DND-41 (cell line): ENCODE measurements at places on chromosomes 5 and 9.

DNA sequence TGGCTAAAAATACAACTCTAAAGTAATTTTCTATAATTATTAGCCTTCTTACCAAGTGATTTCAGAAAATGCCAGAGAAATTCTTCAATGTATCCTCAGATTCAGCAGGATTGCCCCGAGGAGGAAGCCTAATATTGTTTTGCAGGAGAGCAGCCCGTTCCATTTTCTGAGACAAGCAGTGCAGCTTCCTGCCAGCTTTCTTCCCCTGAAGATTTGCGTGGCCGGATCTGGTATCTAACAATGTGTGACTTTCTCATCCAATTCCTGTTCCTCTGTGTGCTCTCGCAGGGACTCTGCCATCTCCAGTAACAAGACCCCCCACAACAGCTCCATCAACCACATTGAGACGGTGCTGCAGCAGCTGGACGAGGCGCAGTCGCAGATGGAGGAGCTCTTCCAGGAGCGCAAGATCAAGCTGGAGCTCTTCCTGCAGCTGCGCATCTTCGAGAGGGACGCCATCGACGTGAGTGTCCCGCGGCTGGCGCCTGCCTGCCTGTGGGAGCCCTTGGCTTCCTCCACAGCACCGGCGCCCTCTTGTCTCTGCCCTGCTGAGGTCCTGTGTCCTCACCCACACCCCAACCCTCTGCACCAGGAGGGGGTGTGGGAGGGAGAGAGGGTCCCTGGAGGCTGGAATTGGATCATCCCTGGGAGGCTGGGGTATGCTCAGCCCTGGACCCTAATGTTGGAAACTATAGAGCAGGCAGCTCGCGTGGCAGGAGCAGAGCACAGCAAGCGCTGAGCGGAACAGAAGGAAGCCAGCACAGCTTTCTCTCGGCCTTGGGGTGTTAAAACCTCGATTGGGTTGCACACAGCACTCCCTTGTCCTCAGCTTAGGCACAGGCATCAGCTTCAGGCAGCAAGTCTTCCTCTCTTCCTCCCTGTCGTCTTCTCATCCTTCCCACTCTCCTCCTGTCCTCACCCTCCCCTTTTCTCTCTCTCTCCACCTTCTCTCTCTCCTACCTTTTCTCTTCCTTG is 216.2 kb downstream of the TRIO start:
- no peak for DNase-seq

GRCh38 chr9:124180557-124180956 is 77.2 kb upstream of the NEK6 start:
- DNase-seq: no peak

DNA sequence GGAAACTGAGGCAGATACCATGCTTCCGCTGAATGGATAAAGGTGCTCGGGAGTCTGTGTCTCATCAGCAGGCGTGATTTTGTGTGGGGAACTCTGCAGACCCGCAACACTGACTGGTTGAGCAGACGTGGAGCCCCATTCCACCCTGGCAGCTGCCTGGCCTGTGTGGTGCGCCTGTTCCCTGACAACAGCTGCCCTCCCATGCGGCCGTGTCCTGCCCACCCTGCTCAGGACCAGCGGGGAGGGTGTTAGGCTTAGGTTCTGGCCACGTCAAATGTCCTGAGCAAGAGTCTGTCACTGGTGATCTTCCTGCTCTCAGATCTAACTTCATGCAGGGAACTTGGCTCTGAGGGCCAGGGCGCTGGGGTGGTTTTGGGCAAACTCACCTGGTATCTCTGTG is 417.7 kb upstream of the IRX4 start:
- no peak for DNase-seq

- DNase-seq: no peak
Observed at GRCh38 chr5:147388184-147389108, 121.4 kb downstream of the DPYSL3 start.
